ENCODE measurements at places on chromosomes 2 and 18.
A peak's percentile ranks its signal among the peaks of the same experiment; 100 is the strongest.

DNA sequence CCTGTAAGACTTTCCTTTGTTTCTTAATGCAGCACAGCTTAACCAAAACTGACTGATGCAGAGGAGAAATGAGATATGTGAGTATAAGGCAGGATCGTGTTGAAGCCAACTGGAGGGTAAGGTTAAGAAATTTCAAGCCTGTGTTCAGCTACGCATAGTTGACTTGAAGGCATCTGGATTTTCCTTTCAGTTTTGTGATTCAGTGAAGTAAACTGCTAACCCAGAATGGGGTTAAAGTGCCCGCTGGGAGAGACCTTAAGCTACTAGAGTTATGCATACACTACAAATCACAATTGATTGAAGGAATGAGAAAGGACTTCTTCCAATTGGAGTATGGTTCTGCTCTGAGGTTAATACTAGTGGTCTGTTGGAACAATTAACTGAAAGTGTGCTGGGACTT is 22.6 kb downstream of the THSD7B start:
- no peak for DNase-seq

- DNase-seq = no peak
Measured at GRCh38 chr2:68937346-68938055, 15.2 kb downstream of the GKN2 start.

- no peak for DNase-seq
Measured at GRCh38 chr18:11150271-11150615, 874 bp upstream of the PIEZO2 start.

GRCh38 chr18:58591286-58591685 is 37.6 kb downstream of the ALPK2 start:
- DNase-seq = no peak

- DNase-seq = no peak
Measured at GRCh38 chr2:177717831-177718618, 325.5 kb downstream of the AGPS start.

- DNase-seq = no peak
Measured at GRCh38 chr2:9847140-9847539, 3.9 kb downstream of the TAF1B start.

- DNase-seq = no peak
Measured at GRCh38 chr2:120820953-120821279, 85.2 kb downstream of the GLI2 start.

- DNase-seq = no peak
Measured at GRCh38 chr2:120036145-120036544, 23.3 kb downstream of the EPB41L5 start.

DNA sequence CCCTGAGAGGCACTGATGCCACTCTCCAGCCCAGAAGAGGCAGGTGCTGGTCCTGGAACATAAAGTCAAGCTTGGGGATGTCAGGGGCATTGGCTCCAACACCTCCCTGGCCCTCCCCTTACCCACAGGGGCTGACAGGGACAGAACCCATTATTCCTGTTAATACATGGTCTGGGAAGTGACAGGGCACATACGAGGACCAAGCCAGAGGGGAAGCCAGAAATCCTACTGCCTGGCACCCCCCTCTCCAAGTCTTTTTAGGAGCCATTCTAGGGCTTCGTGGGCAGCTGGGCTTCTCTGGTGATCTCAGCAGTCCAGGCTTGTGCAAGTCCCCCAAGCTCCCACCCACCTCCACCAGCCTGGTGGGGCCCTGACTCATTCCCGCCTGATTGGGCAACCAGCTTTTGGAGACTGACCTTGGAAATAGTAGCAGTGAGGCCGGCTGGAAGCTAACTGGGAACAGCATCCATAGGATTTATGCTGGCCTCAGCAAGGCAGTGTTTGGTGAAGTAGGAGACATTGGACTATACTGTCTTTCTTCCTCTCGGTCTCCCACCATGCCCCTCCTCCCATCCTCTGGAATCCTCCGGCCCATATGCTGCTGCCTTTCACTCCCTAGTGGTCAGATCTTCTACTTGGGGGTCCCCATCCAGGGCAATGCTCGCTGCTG is 86.4 kb upstream of the HK2 start:
- DNase-seq = no peak

DNA sequence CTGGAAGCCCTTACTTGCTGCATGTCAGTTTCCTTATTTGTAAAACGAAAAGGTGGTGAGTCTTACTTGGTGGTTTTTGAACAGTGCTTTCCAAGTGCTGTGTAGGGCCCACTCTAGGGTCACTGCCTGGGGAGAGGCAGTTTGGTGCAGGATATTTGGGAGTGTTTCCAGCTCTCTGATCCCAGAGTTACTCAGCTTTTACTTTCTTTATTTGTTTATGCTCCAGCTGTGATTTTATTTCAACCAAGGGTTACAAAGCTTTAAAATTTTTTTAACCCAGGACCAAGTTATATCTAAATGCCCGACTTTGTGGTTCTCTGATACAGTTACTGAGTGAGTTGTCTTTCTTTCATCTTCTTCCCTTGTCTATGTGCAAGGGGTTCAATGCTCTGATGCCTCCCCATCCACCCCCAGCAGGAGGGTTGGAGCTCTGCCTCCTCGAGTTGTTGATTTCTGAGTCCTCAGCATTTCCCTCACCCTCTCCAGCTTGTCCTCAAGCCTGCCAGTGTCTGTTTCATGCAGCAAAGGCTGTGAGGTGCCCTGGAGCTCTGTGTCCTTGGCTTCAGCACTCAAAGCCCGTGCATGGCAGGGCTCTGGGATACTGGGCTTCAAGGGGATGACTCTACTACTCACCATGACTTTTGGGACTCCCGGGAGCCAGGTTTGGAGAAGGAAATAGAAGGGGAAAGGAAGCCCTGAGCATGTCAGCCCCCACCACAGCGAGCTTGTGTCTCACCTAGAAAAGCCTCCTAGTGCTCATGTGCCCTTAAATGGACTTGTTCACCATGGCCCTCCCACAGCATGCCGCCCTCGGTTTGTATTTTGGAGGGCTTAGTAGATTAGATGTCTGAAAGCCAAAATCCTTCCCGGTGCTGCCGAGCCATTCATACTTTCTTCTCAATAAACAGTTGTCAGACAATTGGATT is 236.8 kb downstream of the SETBP1 start:
- DNase-seq = no peak

GRCh38 chr18:52007105-52007504 is 332.9 kb upstream of the DCC start:
- no peak for DNase-seq

- no peak for DNase-seq
Measured at GRCh38 chr2:137321566-137321965, 556.2 kb downstream of the THSD7B start.

DNA sequence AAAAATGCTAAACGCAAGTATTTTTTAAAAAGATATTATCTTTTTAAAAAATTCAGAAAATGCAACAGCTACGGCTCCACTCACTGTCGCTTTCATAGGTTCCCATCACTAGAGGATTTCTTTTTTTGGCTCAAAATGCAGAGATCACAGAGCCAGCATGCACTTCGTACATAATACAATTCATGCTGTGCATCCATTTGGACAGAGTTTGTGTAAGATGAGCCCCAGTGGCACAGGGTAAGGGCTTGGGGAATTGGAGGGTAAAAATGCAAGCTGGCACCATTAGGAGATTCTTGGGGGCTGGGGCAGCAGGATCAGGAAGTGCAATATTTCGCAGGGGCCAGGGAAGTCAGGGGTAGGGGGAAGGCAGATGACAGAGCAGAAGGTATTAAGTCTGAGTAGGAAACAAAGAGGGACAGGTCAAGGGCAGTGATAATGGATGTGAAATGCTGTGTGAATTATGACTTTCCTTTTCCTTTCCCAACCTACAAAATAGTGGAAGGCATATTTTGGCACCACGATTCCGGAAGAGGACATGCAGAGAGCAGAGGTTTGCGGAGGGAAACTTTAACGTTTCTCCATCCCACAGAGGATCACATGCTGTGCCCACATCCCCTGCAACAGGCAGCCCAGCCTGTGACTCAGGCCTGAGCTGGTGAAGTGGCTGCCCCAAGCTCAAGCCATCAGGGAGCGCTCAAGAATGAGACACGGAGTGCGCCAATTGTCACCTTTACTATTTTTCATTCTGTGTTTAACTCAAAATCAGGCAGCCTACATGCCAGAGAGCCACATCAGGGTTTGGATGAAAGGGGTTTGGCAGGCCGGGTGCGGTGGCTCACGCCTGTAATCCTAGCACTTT is 4.7 kb downstream of the CAPG start:
- DNase-seq = no peak

- no peak for DNase-seq
Measured at GRCh38 chr2:222468346-222468745, 44.0 kb downstream of the SGPP2 start.

GRCh38 chr18:11237066-11237465 is 87.7 kb upstream of the PIEZO2 start:
- DNase-seq = no peak

- DNase-seq = no peak
Measured at GRCh38 chr2:42795275-42795674, 2.9 kb upstream of the HAAO start.

- no peak for DNase-seq
Measured at GRCh38 chr18:45730832-45731575, 7.0 kb downstream of the SLC14A1 start.

DNA sequence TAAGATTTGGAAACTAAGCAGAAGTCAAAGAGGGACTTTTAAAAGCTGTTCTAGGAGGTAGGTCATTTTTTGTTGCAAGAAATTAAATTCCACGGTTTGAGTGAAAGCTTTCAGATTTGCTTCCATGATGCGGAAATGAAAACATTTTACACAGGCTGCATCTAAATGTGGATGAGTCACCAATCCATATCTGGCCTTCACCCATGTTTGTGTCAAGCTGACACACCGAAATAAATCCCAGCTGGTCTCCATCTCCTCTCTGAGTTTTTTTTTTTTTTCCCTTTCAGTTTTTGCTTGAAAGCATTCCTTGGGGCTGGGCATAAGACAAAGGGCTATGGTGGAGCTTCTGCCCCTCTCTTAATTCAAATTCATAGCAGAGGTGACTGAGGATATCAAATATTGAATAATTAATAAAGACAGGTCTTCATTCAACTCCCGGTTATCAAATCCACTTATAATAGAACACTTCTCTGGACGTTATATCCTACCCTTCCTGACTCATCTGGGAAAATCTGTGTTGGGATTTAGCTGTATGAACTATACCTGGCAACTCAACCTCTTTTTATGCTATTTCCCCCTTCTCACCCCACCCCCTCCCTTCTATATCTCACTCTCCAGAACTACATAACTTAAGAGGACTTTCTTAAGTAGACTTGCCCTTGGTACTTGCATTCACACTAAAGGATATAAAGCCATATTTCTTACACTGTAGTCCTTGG is 558.3 kb upstream of the GCFC2 start:
- no peak for DNase-seq

DNA sequence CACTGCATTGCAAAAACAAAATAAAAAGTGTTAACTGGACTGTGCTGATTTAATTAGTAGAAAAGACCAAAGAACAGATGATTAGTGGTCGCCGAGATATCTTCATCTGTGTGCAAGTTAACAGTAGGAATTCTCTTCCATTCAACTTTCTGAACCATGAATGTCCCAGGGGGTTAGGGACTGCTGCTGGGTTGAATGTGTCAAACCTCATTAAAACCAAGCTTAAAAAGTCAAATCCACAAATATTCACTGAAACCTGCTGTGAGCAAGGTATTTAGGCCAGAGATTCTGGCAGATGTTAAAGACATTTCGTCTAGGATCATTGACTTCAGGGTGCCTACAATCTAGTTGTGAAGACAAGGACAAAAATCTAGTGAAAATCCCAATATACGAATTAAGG is 58.7 kb downstream of the STPG4 start:
- DNase-seq = no peak

DNA sequence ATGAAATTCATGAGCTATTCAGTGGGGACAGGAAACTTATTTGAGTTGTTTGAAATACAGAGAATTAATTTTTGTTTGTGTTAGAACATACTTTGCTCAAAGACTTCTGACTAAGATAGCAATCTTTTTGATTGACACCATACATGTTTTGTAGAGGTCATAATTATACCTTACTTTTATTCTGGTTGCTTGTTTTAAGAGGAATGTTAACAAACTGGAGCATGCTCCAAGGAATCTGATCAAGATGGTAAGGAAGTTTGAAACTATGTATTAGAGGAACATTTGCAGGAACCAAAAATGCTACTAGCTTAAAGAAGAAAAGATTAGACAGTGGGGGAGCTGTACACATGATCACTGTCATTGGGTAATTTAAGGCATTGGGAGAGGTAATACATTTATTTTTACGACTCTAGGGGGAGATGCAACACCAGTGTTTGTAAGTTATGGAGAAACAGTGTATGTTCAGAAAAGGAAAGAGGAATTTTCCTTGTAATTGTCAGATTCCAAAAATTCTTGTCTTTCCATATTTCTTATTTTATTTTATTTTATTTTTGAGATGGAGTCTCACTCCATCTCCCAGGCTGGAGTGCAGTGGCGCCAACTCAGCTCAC is 8.0 kb downstream of the AGFG1 start:
- DNase-seq = no peak

DNA sequence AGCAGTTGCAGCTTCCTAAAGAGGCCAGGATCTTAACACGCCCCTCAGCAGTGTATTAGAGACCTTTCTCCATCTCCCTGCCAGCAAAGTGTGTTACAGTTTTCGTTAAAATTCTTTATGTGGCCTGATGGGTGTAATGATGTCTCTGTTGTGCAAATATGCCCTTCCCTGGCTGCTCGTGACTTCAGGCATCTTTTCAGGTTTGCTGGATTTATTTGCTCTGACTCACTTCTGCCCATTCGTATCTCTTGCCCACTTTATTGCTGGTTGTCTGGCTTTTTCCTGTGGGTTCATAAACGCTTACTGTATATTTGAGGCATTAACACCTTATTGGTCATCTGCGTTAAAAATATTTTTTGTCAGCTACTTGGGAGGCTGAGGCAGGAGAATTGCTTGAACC is 134.5 kb downstream of the ASB1 start:
- DNase-seq = no peak

- no peak for DNase-seq
Measured at GRCh38 chr18:67358947-67359346, 157.6 kb downstream of the DSEL start.

DNA sequence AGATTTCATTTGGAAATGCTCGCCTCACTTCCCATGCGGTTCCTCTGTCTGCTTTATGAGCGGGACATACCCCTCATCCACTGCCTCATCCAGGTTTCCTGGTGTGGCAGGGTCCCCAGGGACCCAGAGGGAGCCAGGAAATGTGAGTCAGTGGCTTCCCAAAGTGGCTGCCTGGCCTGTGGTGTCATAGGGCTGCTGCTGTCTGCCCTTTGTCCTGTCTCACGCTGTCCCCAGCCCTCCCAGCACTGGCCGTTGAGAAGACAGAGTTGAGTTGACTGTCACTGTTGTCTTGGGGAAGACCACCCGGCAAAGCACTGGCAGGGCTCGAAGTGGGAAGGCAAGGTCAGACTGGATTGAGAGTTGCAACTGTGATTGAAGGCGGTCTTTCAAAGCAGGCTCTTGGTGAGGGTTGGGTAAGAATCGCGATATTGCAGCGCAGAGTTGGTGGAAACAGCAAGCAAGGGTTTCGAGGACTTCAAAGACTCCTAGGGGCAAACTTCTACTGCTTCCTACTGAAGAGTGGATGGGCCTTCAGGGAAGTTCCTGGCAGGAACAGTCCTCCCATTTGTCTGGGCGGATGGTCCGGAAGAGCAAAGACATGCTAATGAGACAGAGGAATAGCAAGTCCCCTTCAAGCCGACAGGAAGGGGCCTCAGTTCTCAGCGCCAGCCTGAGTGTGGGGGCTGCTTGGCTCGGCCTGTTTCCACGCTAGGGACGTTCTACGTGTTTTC is 33.9 kb downstream of the RAB31 start:
- peak; percentile 35 for DNase-seq
